GM03348 (cell line): ENCODE measurements at places on chromosomes 7 and 10.

DNA sequence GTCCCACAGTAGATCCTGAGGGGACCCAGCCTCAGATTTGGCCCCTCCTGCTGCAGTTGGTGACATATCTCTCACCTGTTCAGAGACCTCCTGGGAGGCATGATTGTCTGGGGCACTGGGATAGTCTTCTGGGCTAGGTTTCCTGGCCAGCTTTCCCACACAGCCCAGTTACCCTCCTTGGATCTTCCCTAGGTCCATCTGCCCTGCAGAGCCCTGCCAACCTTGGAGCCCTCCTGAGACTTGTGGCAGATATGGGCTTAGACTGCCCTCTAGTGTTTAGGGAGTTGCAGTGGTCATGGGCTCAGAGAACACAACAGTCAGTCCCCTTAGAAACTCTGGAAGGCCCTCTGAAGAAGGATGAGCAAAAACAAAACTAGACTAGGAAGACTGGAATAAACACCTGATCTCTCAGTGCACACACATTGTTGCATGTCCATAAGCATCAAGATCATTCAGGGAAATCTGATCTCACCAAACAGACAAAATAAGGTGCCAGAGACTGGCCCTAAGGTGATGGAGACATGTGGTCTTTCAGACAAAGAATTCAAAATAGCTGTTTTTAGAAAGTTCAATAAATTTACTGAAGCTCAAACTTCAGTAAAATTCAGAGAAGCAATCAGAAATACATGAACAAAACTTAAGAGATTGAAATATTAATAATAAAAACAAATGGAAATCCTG, 324.6 kb downstream of the ATRNL1 start:
- DNase-seq = peak; percentile 5

DNA sequence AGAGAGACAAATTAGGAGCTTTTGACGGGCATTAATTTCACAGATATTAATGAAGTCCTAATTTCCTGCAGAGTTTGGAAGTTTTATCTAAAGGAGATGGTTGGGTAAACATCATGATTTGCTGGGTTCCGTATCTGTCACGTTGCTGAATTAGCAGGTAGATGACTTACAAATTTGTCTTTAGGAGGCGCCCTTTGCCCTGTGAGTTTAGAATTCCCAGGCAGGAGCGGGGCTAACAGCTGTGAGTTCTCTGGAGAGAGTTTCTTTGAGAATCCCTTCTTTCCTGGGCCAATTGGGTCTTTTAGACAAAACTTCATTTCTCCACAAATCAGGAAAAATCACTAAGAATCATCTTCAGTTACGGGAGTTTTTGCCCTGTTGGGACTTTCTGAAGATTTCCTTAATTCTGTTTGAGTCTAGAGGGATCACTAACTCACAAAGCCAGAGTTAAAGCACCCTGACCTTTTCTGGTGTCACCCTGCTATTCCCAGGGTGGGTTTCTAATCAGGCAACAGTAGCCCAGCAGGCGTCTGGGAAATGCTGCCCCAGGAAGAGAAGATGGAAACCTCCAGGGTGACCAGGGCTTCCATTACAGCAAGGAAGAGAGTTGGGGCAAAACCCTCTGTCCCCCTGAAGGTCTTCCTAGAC, 63.7 kb downstream of the PRKCQ start:
- no peak for DNase-seq

DNA sequence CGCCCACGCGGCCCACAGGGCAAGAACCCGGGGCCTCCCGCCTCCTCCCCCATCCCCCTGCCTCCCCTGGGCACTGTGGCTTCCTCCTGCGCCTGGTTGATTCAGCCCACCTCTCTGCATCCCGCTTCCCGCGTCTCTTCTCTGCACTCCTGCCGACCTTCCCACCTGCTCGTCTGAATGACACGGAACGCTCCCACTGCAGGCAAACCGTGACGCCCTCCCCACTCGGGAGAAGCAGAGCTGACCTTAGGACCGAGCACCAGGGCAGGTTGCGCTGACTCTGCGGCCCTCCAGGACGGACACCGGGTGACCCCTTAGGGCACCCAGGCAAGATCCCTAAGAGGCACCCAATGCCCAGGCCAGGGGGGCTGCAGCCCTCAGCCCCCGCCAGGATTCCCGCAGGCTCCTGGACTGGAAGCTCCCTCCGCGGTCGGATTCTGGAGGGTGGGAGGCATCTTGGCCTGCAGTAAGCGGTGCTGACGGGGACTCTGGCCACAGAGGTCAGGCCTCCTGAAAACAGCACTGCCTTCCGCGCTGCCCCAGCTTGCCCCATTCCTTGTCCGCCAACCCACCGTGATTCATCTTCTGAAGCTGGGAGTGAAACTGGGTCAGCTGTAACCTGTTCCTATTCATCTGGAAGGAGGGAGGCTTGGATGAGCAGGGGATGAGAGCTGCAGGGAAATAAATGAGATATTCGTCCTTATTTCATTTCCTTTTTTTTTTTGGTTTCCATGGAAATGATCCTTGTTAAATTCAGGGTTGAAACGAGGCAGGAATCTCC, 990 bp downstream of the CALML3 start:
- no peak for DNase-seq

DNA sequence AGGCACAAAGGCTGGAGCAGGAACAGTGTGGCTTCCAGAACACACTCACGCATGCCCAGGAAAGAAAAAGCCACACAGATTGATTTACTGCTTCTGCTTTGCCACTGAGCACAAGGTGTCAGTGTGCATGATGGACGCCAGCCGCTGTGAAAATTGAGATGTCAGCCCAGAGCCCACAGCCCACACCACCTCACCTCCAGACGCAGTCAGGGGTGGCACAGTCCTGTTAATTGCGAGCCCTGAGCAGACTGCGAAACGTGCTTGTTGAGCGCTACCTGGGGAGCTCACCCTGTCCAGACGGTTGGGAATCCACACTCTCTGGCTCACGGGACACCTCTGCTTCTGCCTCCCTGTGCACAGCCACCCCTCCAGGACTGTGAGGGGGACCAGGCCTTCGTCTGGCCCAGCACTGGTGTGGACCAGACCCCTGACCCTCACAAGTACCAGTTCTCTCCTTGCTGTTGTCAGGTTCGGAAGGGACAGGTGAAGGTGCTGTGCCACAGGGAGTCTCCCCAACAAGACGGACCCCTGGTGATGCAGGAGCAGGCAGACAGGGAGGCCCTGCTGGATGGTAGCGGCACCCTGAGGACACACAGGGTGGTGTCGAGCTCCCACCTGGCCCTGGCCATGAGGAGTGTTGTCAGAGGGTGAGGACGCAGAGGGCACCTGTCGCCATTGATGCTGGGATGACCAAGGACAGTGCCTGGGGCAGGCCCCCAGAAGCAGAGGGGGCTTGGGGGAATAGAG, 15.3 kb downstream of the RASGEF1A start:
- DNase-seq = no peak

- no peak for DNase-seq
Measured at GRCh38 chr10:5576780-5577624, 52.2 kb downstream of the CALML3 start.

DNA sequence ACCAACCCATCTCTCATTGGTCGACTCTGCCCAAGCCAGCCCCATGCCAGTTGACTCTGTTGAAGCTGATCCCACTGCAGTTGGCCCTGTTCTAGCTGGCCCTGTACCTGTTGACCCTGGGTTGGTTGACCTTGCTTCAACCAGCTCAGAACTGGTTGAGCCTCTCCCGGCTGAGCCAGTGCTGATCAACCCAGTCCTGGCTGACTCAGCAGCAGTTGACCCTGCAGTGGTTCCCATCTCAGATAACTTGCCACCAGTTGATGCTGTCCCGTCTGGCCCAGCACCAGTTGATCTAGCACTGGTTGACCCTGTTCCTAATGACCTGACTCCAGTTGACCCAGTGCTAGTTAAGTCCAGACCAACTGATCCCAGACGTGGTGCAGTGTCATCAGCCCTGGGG, 7.4 kb downstream of the PPRC1 start:
- DNase-seq = no peak

DNA sequence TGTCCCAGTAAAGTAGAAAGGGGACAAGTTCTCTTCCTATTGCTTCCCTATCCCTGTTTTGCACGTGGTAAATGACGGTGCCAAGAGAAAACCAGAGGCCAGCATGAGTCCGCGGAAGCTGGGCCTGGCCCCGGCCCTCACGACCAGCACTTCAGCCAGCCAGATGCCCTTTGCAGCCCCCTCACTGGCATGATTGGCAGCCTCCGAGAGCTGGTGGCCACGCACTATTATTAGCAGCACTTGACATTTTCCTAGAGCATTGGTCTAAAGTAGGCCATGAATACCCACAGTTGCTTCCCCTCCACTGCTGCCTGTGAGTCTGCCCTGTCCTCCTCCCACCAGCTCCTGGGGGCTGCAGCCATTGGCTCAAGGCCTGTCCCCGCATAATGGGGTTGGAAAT, 369.1 kb downstream of the PLXNA4 start:
- DNase-seq = no peak

GRCh38 chr10:116637830-116638229, 17.1 kb downstream of the PNLIPRP2 start:
- DNase-seq = no peak

- DNase-seq = no peak
Measured at GRCh38 chr7:66739477-66739876, 1.1 kb upstream of the RABGEF1 start.

GRCh38 chr7:139264220-139264619, 33.2 kb downstream of the UBN2 start:
- no peak for DNase-seq

- no peak for DNase-seq
Measured at GRCh38 chr7:17932770-17933169, 7.5 kb downstream of the SNX13 start.

- DNase-seq = no peak
Measured at GRCh38 chr7:27095050-27095896, 527 bp downstream of the HOXA1 start.

GRCh38 chr10:32244011-32244410, 102.9 kb downstream of the EPC1 start:
- DNase-seq = no peak

DNA sequence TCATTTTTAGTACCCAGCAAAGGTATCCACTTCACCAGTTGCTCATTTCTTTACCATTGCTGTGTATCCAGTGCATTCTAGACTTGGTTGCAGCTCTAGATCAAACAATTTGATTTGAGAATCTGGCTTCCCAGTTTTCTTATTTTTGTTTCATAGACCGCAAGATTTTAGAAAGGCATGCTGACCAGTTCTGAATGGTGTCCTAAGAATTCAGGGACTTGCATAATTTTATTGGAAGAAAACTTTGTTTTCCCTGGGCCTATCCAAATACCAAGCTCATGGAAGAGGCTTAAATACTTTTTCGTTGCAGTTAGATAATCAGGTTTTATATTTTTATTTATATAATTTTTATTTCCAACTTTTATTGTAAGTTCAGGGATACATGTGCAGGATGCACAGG, 58.3 kb downstream of the BICC1 start:
- DNase-seq = no peak

DNA sequence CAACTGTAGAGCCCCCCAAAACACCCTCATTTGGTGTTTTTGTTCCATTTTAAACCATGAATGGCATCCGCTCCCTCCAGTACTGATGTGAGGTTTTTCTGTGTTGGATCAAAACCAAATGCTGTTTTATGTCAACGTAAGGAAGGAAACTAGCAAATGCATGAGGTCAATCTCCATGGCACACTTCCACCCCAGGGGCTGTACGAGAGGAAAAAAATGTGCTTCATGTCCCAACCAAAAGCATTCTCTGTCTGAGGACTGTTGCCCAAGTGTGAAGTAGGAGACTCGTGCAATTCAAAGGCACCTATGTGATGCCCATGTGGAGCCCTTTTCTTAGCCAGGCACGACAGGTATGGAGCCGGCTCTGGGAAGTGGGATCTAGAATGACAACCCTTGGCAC, 180.3 kb upstream of the MKI67 start:
- no peak for DNase-seq

DNA sequence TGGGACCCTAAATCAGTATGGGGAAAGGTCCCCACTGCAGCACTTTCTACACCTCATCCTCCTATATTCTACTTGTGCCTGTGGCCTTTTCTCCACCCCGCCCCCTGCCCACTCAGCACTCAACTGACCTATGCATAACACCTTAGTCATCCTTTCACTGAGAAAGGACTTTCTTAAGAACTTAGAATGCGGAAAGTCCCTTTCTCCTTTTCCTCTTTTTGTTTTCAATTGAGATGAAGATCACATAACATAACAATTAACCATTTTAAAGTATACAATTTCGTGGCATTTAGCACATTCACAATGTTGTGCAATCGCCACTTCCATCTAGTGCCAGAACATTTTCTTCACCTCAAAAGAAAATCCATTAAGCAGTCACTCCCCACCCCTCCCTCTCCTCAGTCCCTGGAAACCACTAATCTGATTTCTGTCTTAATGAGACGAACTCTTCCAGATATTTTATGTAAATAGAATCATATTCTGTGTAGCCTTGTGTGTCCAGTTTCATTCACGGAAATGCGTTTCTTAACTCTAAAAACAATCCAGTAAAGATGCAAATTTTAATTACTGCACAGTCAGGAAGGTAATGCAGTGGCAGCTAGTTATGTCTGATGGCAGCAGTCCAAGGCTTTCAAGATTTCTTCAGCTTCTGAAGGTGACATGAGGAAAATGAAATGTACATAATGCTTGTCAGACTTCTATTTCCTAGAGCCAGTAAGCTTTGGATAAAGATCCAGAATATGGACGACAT, 41.7 kb downstream of the FAS start:
- DNase-seq = peak; percentile 48

GRCh38 chr10:100968863-100969186, 479 bp upstream of the SEMA4G start:
- no peak for DNase-seq
